ENCODE measurements at places on chromosomes 1 and 21.

DNA sequence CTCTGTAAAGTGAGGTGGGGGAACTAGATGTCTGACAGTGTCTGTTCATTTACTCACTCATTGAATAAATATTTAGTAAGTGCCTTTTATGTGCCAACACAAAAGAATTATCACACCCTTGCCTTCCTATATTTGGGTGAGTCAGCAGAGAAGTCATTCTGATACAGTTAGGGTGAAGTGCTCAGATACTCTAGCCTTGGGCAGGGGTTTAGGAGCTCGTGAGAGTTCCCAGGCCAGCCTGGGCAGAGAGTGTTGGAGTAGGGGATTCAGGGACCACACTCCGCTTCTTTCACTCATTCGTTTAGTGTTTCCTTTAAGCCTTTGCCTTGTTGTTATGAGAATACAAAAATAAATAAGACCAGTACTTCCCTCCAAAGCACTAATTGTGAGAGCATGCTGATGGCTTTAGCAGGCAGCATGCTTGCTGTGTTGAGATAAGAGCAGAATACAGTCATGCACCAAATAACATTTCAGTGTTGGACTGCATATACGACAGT, 83.9 kb downstream of the DYRK1A start:
- H3K36me3 ChIP-seq: peaks cover 8% of the 10 kb centered on the region
- no peak overlapping the region for H3K27ac ChIP-seq
- peaks cover 93% of the 10 kb centered on the region for H3K4me1 ChIP-seq
- H3K27me3 ChIP-seq: no peaks in the 10 kb centered on the region
- no peak overlapping the region for H3K4me3 ChIP-seq

DNA sequence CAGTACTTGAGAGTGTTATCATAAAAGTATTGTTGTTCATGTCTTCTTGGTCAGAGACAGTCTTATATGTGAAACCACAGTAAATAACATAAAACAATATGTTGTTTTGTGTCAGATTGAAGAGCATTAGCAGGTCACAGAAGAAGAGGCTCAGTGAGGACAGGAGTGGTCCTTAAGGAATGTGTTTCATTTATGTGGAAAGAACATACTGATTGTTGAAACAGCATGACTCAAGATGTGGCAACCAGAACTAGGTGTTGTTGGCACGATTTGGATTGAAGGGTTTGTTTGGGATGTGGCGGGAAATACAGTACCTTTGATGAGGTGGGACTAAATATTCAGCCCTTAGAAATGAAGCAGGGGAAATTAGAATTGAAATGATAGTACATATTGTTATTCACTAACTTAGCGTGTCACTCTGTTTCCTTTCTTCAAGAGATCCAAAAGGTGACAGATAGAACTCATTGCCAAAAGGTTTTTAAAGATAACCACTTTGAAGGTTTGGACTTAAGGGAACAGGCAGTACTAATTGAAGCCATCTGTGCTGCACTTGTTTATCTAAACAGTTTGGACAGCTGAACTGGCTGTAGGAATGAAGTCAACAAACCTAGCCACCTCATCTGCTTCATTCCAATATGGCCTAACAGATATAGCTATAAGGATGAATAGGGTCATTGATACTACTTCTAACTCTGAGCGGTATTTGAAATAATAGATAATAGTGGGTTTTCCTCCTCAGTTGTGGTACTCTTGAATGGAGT, 14.4 kb downstream of the RALGPS2 start:
- no peaks in the 10 kb centered on the region for H3K36me3 ChIP-seq
- H3K27ac ChIP-seq: no peak overlapping the region
- DNase-seq: no peak
- H3K4me3 ChIP-seq: no peak overlapping the region

- H3K27me3 ChIP-seq: peaks cover 9% of the 10 kb centered on the region
- no peak overlapping the region for H3K4me3 ChIP-seq
- no peak overlapping the region for H3K27ac ChIP-seq
- no peak for DNase-seq
- no peaks in the 10 kb centered on the region for H3K36me3 ChIP-seq
- H3K4me1 ChIP-seq: no peaks in the 10 kb centered on the region
These were observed 346.3 kb upstream of the POU3F1 start for GRCh38 chr1:38392861-38393260.

- H3K27me3 ChIP-seq: no peaks in the 10 kb centered on the region
- H3K4me3 ChIP-seq: no peak overlapping the region
- H3K36me3 ChIP-seq: no peaks in the 10 kb centered on the region
- no peak for DNase-seq
These were observed 140.5 kb downstream of the ZBTB18 start for GRCh38 chr1:244191581-244191980.

- H3K27me3 ChIP-seq: no peaks in the 10 kb centered on the region
- H3K36me3 ChIP-seq: peaks cover 31% of the 10 kb centered on the region
- DNase-seq: peak; percentile 93
- no peak overlapping the region for H3K4me3 ChIP-seq
These were observed 2.7 kb downstream of the MOB3C start for GRCh38 chr1:46613661-46614603.

- H3K4me3 ChIP-seq: no peak overlapping the region
- H3K36me3 ChIP-seq: no peaks in the 10 kb centered on the region
- no peak for DNase-seq
These were observed 223.4 kb upstream of the FMN2 start for GRCh38 chr1:239868058-239868832.

DNA sequence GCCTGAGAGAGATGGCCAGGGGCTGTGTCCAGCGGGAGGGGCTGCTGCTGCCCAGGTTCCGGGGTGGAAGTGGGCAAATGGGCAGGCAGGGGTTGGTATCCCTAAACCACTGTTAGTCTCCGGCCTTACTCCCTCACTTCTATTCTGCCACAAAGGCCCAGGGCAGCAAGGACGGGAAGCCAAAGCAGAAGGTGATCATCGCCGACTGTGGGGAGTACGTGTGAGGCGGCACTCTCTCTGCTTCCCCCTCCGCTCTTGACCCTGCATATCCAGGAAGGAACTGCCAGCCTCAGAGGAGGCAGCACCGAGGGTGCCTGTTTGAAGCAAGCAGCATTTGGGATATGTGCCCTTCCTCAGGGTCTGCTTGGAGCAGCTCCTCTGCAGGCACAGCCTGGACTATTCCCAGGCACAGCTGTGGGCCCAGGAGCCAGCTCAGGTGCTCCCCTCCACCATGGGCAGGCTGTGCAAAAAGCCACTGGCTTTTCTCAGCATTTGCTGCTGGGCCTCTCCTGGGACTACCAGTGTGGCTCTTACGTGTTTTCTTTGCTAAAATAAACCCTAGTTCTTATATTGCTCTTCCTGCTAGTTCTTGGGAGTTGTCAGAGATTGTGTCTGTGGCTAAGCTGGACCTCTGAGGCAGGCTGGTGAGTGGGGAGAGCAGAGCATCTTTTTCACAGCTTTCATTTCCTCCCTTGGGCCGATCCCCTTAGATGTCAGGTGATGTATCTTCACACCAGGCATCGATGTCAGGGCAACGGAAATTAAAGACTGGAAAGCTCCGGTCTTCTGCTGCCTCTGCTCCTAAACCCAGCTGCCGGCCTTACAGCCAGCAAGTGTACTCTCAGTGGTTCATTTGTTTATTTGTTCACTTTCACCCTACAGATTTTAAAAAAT, 14.7 kb downstream of the PPIE start:
- no peaks in the 10 kb centered on the region for H3K27me3 ChIP-seq
- H3K36me3 ChIP-seq: peaks cover 99% of the 10 kb centered on the region
- H3K4me1 ChIP-seq: no peaks in the 10 kb centered on the region
- H3K4me3 ChIP-seq: no peak overlapping the region
- no peak overlapping the region for H3K27ac ChIP-seq
